ENCODE measurements at places on chromosomes 3 and 15.

- DNase-seq, result no peak
Observed at GRCh38 chr3:168850109-168850508, 754.4 kb upstream of the GOLIM4 start.

- no peak for DNase-seq
Observed at GRCh38 chr3:63328365-63328764, 50.3 kb downstream of the SYNPR start.

- DNase-seq, result no peak
Observed at GRCh38 chr3:168582503-168582902, 486.8 kb upstream of the GOLIM4 start.

DNA sequence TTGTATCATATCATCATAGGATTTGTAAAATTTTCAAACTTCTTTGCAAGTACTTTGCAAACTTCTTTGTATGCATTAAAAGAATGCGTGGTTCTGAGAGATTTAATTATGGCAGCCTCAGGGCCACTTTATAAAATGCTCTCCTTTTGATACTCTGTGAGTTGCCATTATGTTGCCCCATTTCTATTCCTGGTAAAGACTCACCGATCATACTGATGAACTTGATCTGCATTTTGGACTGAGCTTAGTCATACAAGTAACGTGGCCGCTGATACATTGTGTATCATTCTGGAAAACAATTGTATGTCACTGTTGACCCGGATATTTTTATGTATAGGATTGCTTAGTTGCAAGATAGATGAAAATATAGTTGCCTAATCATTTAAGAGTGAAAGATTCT lies 38.8 kb downstream of the AKAP13 start:
- no peak for DNase-seq

DNA sequence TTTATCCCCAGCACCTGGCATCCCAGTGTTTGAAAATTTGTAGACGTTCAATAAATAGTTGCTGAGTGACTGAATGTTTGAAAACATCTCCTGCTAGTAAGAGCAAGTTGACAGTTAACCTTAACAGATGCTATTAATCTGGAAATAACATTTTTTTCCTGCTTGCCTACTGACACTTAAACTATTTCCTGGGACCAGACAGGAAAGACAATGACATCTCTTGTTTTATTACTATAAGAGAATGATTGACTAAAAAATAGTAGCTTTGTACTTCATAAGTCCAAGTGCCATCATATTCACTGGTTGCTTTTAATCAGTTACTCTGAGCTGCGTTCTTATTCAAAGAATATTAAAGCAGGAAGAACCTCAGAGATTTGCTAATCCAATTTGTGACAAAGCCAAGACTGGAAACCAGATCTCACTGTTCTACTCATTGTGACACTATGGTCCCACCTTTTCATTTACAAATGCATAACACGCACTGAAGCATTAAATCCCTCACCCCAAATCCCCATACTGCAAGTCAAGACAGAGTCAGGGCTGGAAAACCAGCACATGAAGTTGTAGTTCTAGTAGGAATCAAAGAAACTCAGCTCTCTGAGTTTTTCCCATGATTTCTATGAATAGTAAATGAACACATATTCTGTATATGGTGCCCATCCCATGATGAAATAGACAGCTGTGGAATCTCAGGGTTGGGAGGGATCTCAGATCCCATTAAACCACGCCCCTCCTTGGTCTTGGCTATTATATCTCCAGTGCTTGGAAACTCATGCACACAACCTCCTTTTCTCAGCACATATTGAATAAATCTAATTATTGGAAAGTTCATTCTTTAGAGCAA lies 212.7 kb upstream of the P2RY1 start:
- DNase-seq, result no peak

GRCh38 chr15:70264014-70264582 lies 166.4 kb upstream of the TLE3 start:
- DNase-seq, result peak; percentile 62

DNA sequence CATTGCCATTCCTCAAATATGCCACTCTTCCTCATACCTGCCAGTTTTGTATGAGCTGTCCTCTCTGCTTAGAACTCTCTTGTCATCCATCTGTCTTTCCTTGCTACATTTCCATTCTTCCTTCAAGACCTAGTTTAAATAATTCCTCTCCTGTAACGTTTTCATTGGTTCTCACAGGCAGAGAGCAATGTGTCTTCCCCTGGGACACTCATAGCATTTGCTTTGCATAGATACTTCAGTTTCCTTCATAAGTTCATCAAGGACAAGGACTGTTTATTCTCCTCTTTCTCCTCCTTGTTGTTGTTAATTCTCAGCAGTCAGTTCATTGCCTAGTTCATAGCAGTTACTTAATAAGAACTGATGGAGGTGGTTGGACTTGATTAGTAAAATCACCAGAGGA lies 10.5 kb downstream of the NR2C2 start:
- no peak for DNase-seq

DNA sequence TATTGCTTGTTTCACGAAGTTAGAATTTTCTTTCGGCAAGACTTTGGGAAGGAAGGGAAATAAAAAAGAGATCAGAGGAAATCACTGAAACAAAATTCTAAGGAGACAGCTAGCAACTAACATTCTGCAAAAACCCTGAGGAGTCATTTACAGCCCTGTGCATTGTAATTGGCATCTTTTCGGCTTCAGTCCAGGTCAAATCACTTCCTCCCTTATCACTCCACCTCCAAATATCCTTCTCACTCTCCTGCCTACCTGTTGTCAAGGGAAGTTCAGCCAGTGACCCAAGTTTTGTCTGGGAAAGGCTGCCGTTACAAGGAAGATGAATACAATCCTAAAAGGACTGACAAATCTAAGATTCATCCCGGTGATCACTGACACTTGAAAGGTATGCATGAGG lies 39.6 kb downstream of the MDFIC2 start:
- DNase-seq, result no peak

GRCh38 chr3:194333981-194334320 lies 17.2 kb downstream of the CPN2 start:
- DNase-seq, result no peak

- DNase-seq, result no peak
Observed at GRCh38 chr3:99952306-99952705, 134.6 kb downstream of the CMSS1 start.

GRCh38 chr15:66369773-66370651 lies 13.5 kb upstream of the TIPIN start:
- DNase-seq, result peak; percentile 45

DNA sequence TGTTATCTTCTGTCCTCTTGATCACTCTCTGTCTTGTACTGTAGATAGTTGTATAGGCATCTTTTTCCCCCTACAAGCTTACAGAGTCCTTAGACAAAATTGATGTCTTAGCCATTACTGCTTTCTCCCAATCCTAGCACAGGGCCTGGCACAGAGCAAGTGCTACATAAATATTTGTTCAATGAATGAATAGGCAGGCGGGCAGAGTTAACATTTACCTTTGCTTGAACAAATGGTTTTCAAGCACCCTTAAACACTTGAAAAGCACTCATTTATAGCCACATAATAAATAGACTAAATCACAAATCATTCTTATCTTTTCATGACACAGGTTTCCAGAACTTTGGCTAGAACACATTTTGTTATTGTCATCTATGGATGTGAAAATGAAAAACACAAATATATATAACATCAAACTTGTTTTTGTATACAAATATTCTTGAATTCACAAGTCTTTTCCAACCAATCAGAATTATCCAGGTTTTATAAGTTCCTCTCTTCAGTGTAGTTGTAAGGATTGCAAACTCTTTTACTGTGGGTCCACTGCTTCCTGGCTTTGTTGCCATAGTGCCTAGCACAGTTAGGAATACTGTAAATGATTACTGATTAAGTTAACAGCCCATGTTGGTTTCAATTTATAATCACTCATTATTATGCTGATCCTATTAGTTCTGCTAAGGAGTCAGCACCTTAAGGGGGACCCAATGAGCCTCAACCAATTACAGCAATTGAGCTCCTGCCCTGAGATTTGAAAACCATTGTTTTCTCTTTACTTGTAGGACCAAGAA lies 61.9 kb downstream of the ISL2 start:
- DNase-seq, result peak; percentile 78

- peak; percentile 51 for DNase-seq
Observed at GRCh38 chr3:36965440-36965839, 20.6 kb upstream of the TRANK1 start.

DNA sequence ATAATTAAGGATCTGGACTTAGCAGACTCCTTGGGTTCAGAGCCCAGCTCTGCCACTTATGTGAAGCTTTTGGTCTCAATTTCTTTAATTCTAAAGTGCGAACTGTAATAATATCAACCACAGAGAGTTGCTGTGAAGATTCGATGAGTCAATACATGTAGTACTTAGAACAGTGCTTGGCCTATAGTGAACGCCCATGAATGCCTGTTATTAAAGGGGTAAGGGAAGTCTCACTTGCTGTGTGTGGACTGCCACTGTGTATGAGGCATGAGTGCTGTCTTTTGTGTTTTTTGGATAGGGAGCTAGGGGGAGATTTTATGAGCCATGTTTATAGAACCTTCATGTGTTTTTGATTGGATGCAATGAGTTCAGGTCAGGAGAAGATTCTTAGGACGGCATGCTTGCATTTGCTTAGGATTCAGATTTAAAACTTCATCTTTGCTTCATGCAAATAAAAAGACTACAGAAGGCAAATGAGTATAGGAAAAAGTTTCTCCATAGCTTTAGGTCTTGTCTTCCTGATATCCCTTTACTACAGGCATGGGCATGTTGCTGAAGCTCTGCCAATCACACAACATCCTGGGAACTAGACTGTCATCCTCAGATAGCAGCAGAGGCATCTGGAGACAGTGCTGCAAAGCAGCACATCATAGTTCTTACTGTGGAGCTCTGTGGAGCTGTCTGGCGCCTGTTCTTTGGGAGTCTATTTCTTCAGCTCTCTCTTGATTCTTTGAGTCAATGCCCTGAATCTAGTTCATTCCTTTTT lies 50.0 kb downstream of the PLS1 start:
- DNase-seq, result no peak

DNA sequence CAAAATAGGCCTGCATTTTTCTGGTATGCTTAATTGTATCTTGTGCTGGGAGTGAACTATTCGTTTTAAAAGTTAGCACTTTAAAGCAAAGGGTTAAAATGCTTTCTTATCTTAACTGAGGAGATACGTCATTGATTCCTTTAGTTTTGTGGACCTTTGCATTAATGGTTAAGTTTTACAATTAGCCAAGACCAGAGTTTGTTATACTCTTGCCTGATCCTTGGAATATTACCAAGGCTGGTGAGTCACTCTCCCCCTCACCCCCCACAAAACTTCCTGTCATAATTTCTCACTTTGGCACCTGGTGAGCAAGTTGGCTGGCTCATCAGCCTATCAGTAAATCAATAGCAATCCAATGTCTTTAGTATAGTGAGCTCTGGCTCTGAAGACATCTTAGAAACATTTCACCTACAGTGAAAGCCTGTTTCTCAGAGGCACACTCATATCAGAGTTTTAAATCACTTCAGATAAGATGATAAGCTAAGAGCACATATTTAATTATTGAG lies 26.7 kb downstream of the SLC2A2 start:
- no peak for DNase-seq

GRCh38 chr3:187742351-187743171 lies 2.7 kb downstream of the BCL6 start:
- DNase-seq, result no peak

- DNase-seq, result no peak
Observed at GRCh38 chr15:31528846-31529245, 202.2 kb downstream of the KLF13 start.

- DNase-seq, result no peak
Observed at GRCh38 chr15:101133751-101134261, 118.0 kb downstream of the CHSY1 start.

DNA sequence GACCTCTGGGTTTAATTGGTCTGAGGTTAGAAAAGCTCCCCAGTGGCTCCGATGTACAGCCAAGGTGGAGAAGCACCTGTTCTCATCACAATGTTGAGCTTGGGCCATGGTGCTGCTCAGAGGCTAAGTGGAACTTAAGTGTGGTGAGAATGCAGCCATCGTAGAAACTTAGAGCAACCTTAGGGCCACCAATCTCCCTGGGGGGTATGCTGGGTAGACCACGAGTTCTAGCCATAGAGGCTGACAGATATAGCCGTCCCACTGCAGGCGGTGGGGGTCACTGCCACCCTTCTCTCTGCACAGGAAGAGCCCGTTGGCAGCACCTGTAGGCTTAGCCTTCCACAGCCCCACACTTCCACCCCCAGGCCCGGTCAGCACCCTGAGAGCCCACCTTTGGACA lies 38.0 kb downstream of the MGLL start:
- DNase-seq, result no peak

GRCh38 chr3:94619643-94620042 lies 556.8 kb downstream of the NSUN3 start:
- no peak for DNase-seq

- DNase-seq, result no peak
Observed at GRCh38 chr3:194136519-194137007, 615 bp downstream of the HES1 start.

- DNase-seq, result peak; percentile 6
Observed at GRCh38 chr3:120559242-120560061, 36.7 kb upstream of the NDUFB4 start.

DNA sequence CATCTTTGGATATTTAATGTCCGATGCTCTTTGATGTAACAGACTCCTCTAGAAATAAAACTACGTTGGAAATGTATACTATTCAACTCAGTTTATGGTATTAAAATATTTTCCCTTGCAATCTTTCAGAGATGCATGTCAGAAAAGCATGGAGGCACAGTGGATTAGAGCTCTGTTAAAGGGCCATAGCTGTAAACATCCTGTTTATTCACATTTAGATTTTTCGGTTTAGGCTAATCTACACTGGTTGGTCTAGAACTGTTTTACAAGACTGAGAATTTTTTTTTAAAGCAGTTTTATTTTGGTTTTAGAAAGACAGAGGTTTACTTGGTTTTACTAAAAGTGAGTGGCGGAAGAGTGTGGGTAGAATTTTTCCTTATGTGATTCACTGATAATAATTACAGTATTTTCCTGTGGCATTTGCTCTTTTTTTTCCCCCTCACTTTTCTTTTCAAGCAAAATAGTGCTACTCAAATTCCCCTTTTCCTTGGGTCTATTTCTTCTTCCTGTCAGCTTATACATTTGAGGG lies 132.1 kb downstream of the IL1RAP start:
- DNase-seq, result no peak

DNA sequence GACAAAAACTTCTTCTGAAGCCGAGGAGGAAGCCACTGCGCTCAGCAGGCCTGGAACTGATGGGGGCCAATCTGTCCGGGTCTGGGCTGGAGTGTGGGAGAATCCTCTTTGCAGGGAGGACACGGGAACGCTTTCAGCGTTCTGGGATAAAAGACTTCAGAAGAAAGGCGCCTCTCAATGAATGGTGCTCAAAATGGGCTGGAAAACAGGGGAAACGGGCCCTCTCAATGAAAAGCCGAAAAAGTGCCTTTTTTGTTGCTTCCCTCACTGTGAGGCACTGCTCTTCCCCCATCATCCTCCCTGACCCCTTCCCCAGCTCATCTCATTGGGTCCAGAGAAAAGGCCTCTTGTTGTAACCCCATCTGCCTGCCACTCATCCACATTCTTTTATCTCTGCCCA lies 119.5 kb upstream of the LRIG1 start:
- no peak for DNase-seq

Data from DMS153 (cell line).